ENCODE measurements at places on chromosomes 11 and 22.

GRCh38 chr11:132452616-132453015 is 1079.7 kb downstream of the OPCML start:
- no peak for DNase-seq

DNA sequence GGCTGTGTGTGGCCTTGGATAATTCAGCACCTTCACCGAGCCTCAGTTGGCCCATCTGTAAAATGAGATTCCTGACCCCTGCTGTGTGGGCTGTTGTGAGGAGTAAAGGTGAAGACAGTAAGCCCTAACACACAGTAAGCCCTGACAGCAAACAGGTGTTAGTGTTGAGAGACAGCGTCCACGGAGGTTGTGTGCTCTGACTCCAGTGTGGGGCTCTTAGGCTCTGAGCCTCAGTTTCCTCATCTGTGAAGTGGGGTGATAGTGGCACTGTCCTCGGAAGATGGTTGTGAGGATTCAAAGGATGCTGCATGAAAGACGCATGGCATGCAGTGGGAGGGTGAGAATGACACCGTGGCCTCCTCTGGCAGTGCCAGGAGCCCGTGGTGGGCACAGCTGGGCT is 14.2 kb downstream of the DPP3 start:
- DNase-seq, result no peak

DNA sequence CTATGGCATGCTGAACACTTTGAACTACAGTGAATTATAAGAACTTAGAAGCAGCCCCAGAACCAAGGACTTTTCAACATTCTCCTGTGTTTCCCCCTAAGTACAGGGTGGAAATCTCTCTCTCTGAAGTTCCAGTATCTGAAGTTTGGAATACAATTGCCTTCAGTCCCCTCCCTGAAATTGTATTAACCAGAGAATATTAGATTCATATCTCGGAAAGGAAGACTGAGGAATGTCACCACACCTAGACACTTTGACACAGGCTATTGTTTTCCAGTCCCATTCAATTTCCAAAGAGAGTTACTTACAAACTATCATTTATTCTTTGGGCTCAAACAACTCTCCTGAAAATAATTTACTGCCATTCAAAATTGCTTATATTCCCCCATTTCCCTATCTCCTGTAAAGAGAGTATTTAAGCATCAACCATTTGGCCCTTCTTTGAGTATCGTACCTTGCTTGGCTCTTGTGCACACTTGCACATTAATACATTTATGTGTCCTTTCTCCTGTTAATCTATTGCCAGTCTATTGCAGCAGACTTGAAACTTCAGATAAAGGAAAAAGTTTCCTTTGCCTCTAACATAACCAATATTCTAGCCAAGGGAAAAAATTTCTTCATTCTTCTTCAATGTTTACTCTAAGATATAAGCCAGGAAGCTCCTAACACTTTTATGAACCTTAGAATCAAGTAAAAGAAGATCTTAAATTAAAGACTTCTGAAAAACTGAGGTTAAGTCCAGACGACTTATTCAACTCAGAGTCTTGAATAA is 402.4 kb upstream of the DDI1 start:
- DNase-seq, result no peak

- peak; percentile 58 for DNase-seq
Measured at GRCh38 chr11:64553554-64554201, 37.3 kb upstream of the SLC22A12 start.

- DNase-seq, result peak; percentile 52
Measured at GRCh38 chr11:6258571-6259081, 1.0 kb upstream of the CCKBR start.

DNA sequence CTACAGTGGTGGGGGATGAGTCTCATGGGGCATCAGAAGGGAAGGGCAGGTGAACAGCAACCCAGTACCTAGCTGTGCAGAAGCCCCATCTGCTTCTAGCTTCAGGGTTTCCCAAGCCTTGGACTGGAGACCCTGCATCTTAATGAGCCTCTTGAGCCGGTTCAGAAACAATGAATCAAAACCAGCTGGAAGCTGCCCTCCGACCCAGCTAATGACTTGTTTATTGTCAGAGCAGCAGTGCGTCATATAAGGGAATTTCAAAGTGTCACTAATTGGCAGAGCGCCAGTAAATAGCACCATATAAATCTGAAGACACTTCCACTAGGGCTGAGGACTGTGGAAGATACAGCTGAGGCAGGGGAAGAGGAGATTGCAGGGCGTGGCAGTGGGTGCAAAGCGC is 57.5 kb downstream of the RPUSD4 start:
- peak; percentile 8 for DNase-seq

DNA sequence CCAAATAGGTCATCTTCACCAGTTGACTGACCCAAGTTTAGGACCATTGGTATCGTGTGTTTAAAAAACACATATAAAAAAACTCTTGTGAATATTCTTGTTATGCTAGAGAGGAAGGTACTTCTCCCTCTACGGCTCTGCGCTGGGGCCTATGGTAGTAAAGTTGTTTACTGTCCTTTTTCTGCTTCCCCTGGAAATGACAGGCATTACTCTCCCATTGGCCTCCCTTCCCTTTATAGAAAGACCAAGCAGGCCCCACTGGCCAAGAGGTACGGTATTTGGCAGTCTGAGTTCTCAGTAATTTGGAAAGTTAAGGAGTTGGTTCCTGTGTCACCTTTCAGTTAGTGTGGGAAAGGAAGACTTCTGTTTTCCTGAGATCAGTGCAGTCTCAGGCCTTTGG is 6.5 kb downstream of the THYN1 start:
- no peak for DNase-seq

- peak; percentile 85 for DNase-seq
Measured at GRCh38 chr11:17865765-17866428, 131.3 kb downstream of the KCNC1 start.

- DNase-seq, result no peak
Measured at GRCh38 chr11:19683862-19684491, 28.7 kb upstream of the NAV2 start.

- peak; percentile 13 for DNase-seq
Measured at GRCh38 chr11:83292709-83293456, 6.7 kb upstream of the CCDC90B start.

DNA sequence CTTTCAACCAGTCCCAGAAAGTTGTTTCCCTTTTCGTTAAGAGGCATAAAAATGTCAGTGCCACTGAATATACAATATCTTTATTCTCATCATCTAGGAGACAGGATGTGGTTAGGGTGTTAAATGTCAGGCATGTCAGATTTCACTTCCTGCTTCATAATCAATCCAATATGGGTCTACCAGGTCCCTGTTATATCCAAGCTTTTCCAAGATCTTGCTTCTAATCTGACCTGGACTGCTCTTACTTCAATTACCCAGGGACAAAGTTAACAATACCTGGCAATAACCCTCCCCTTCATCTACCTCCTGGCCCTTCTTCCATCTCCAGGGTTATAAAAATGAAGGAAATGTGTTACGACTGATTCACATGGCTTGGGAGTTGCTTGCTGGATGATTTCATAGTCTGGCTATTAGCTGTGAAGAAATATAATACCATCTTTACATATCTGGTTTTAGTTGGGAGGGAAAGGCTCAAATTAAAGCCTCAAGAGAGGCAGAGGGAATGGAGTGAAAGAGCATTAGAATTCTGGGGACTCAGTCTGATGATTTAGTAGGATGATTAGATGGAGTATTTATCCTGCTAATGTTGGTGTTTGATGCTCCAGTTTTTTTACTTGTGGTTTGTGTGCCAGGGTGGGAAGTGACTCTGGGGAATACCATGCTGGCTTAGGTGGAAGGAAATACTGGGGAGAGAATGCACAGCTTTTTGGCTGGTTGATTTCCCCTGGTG is 534.3 kb downstream of the ETS1 start:
- DNase-seq, result no peak

- DNase-seq, result peak; percentile 68
Measured at GRCh38 chr11:79101656-79102055, 339.2 kb downstream of the TENM4 start.

- no peak for DNase-seq
Measured at GRCh38 chr11:86101941-86102407, 33.1 kb upstream of the PICALM start.

- DNase-seq, result no peak
Measured at GRCh38 chr22:32066820-32067219, 23.8 kb downstream of the SLC5A1 start.

GRCh38 chr11:58494101-58494500 is 13.8 kb downstream of the OR5B21 start:
- DNase-seq, result no peak

DNA sequence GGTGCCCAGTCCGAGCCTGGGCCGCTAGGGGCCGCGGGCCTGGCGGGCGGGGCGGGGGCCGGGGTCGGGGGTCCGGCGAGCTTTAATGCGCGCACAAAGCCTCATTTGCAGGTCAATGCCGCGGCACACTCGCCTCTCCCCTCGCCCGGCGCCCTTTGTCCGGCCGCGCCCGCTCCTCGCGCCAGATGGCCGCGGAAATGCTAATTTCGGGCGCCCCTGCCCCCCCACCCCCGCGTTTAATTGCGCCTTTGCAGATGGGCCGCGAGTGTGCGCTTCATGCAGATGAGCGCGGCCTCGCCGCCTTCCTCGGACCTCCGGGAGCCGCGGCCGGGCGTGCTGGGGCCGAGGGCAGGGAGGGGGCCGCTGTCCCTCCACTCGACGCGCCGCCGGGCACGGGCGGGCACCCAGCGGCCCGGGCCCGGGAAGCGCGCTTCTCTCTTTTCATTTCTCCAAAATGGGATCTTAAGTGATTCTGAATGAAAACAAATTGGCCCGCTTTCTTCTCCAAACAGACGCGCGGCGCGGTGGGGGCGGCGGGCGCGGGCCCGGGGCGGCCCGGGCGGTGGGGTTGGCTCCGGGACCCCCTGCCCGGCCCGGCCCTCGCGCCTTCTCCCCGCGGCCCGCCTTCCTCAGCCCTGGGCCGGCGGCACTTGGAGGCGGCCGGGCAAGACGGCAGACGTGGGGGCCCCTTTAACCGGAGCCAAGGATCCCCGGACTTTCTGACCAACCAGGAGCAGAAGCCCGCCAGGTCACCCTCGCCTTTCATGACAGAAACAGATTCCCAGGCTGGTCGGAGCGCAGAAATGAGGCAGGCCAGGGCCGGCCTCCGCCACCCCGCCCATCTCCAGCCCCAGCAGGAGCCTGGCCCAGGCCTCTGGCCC is 22.9 kb downstream of the CDKN1C start:
- DNase-seq, result peak; percentile 37

DNA sequence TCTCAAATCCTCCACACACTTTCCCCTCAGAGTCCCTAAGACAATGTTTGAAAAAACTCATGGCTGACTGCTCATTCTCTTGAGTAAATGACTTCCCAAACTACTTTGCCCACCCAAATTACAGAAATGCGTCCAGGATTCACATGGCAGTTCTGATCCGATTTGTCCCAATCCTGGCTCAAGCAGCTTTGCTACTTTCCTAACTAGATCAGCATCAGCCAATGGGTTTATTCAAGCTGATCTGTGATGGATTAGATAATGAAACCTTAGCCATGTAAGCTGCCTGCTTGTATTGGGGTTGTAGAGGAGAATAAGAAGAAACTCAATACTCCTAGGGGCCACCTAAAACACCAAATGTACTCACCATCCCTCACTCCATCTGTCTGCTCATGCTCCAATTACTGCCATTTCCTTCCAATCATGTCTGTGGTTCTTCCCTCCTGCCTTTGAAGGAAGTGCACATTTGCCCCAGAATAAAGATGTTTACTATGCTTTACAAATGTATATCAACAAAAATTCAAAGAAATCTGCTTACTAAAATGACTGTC is 6.9 kb downstream of the RBFOX2 start:
- DNase-seq, result peak; percentile 97

GRCh38 chr11:90774727-90775566 is 552.1 kb upstream of the CHORDC1 start:
- peak; percentile 56 for DNase-seq

- DNase-seq, result peak; percentile 39
Measured at GRCh38 chr11:64878223-64878493, 263 bp downstream of the EHD1 start.

DNA sequence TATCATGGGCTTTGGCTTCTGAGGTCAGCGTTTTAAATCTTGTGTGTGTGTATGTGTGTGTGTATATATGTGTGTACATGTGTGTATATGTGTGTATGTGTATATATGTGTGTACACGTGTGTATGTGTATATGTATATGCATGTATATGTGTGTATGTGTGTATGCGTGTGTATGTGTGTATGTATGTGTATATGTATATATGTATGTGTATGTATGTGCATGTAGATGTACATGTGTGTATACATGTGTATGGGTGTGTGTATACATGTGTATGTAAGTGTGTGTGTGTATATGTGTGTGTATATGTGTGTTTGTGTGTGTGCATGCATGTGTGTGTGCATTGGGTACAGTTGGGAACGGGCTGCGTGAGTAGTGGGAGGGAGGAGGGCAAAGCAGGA is 123.0 kb downstream of the ST3GAL4 start:
- no peak for DNase-seq

DNA sequence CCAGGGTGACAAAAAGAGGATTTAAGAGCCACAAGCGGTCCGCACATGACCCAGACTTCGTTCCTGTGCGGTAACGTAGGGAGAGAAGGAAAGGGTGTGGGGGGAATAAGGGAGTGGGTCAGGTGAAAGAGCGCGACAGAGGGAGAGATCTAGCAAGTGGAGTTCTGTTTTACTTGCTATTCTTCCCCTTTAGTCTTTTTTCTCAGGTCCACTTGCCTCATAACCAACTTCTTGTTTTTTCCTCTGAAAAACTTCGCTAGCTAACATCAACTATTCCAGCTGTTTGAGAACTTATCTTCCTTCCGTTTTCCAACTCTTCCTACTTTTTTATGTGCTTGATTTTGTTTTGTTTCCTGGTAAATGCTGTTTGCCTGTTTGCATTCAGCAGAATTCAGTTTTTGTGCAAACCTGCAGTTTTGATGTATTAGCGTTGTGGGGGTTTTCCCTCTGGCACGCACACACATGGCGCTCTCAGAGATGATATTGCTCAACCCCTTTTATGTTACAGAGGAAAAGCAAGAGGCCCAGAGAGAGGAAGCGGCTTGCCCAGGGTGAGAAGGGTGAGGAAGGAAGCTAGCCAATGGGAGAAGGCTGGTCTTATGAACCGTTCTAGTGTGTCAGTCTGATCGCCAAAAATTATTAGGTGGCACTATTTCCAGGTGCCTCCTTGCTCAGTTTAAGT is 592 bp upstream of the CTSC start:
- peak; percentile 0 for DNase-seq

DNA sequence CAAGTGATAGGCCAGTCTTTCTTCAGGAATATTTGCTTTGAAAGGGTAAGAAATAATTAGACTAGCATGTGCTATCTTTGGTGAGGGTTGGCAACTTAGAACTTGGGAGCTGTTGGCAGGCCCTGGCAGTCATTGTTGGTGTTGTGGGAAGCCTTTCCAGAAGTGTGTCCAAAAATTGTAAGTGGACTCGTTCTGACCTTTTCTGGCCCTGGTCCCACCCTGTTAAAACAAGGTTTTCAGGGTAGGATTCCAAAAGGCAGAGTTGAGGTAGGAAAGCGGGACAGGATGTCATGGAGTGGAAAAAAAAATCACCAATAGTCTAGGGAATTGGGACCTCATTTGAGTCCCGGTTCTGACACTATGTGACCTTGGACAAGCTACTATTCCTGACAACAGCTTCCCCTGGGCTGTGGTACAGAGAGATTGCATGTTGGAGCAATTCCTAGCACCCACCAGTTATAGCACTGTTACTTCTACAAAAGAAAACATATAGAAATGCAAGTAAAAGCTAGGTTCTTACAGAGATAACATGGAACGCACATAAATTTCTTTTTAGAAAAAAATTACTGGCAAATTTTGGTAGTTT is 299.3 kb upstream of the DDI1 start:
- DNase-seq, result no peak

GRCh38 chr11:78982473-78982872 is 407.8 kb upstream of the NARS2 start:
- peak; percentile 82 for DNase-seq

Data from NCI-H524 (cell line).